ENCODE measurements at places on chromosomes 4 and X.

DNA sequence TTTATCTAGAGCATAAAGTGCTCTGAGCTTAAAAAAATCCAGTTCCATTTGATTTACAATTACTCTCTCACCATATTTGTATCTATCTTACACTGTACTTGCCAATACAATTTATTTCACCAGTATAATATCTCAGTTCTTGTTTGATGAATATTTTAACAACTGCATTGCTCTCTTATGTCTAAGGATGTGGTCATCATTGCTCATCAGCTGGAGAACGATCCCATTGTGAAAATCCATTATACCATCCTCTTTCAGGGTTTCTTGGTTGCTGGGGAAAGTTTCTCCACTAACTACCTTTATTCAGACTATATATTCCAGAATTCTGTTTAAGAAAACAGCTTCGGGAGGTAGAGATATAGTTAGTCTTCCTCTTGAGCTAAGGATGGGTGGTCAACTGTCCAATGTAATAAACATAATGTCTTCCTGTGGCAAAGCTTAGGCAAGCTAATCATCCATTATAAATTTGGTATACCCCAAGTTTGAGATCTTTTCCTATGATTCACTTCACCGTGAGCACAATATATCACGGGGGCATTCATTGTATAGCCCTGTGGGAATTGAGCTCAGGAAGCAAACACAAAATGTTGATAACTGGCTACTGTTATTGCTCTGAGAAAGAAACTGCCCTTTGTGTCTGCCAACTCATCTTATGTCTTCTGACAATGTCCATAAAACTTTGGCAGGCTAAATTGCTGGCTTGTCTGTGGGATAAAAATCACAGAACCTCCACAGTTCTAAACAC is 2361.9 kb downstream of the ARAP2 start:
- DNase-seq, result no peak

GRCh38 chrX:79721234-79721633 is 293.3 kb upstream of the TBX22 start:
- no peak for DNase-seq

- no peak for DNase-seq
Observed at GRCh38 chr4:71334465-71334882, 4.3 kb upstream of the SLC4A4 start.

DNA sequence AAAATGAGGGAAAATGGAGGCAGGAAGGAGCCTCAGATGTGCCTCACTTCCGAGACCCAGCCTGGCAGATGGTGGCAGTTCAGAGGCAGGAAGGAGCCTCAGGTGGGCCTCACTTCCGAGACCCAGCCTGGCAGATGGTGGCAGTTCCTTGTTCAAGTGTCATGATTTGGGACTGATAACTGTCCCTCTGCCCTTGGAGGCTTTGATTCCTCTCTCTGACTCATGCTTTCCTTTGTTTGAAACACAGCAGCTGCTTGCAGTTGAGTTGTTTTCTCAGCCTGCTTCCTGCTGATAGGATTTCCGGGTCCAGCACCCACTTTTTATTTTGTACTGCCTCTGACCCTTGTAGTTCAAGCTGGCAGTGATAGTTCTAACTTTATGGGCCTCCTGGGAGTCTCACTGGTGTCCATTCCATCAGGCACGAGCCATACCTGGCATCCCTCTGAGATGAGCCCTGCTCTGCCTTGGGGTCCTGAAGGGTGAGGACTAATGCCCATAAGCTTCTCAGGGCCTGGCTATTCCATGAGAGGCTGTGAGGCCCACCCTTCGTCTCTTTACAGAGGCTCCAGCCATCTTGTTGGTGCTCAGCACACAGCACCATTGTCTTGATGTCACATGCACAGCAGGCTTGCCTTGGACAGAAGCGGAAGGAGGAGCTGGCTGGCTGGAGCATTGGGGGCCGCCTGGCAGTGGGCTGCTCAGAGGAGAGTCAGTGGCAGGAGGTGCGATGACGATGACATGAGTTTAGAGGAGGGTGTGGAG is 13.0 kb downstream of the RGS12 start:
- DNase-seq, result no peak

DNA sequence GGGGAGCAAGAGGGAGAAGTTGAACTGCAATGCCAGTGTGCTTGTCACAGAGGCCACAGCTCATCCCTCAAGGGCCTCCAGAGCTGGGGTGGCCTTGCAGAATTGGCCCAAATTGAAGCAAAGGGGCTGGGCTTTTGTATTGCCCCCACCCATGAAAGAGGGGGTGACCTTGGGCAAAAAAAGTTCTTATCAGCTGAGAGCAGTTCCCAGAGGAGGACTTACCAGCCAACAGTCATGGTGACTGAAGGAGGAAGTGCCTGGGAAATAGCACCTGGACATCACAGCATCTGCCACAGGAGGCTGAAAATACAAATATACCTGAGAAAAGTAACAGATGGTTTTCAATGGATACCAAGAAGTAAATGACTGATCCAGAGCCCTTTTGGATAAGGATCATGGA is 262.4 kb downstream of the MID1IP1 start:
- DNase-seq, result no peak

DNA sequence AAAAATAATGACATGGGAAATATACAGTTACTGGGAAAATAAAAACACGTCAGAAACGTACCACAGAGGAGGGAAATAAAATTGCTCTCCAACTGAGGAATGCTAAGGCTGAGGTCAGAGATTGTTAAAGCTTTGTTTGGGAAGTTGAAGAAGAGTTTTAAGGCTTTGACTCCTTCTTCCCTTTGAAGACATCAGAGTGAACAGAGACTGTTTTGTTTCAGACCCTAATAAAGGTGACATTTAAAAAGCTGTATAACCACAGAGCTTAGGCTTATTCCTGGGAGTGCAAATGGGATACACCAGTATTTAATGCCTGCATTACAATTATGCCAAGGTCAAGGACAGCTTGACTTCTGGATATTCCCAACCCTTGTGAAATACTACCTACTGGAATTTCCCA is 102.8 kb downstream of the TRIML1 start:
- no peak for DNase-seq

DNA sequence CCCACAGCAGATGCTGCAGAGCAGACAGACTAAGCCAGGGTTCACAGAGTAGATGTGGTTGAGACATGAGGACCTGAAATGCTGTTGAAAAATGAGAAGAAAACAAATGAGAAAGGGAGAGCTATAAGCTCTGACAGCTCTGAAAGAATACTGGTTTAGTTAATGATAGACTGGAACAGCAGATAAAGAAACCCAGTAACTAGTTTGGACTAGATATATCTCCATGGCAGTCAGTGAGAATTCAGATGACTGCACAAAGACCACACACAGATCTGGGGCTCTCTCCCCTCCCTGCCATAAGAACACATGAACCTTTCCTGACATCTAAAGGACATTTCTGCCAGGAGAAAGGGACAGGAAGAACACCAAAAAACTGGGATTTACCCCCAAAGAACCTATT is 8.2 kb downstream of the NAA11 start:
- no peak for DNase-seq

GRCh38 chr4:177964693-177965168 is 522.5 kb upstream of the AGA start:
- DNase-seq, result peak; percentile 6

GRCh38 chrX:33855251-33855650 is 276.9 kb downstream of the FAM47A start:
- no peak for DNase-seq

DNA sequence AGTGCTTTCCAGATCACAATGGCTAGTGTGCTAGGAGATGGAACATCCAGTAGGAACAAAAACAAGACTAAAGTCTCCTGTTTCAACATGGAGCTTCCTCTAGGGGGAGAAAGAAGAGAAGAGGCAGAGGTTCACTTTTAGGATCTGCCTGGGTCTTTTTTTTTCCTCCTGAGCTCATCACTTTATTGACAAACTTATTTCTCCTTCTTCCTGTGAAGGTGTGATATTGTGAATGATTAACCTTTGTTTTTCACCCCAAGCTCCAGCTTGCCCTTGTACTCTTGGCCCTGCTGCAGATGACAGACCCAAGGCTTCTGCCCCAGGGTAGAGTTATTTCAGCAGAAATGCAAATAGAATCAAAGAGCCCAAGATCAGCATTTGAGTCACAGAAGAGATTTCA is 13.5 kb downstream of the PAGE4 start:
- no peak for DNase-seq

GRCh38 chrX:100445593-100445992 is 35.5 kb upstream of the PCDH19 start:
- no peak for DNase-seq

DNA sequence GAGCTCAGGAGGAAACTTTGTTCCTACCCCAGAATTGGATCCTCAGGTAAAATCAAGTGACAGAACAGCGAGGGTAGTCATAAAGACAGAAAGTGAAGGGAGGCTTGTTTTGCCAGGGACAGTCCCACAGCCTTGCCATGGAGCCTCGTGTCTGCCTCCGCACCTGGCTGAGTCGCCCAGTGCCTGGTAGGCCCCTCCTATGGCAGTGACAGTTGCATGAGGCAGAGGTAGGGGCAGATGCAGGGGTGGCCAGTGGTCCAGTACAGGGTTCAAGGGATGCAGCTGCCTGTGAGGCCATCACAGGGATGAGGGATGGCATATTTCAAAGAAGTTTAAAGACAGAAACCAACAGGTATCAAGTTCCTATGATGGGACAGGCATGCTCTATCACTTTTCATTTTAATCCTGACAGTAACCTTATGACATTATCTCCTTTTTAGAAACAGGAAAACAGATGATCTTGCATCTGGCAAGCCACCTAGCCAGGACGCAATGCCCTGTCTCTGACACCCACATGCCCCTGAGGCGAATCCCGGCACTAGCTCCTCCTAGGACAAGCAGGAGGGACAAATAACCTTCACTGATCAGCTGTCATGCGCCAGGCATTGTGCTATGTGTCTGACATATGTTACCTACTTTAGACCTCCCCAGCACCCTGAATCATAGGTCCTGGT is 127.4 kb upstream of the ENPP6 start:
- no peak for DNase-seq

- DNase-seq, result no peak
Observed at GRCh38 chr4:33941854-33942253, 2302.5 kb downstream of the ARAP2 start.

GRCh38 chrX:129599499-129599898 is 55.3 kb downstream of the APLN start:
- DNase-seq, result no peak

DNA sequence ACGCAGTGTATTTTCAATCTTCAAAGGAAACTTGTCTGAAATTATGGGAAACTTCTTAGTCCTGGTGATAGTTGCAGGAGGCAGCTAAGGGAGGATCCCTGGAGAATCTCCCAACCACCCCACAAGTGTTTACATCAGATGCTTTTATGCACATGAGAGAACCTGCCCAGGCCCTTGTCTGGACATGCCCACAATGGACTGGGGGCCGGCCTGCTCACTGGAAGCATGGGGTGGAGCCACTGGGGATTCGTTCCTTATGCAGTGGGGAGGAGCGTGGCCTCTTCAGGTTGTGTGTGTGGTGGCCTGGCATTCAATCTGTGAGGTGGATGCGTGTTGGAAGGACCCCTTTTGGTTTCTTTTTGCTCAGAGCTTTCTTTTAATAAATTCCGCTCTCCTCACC is 398.7 kb upstream of the PPP1R2C start:
- DNase-seq, result no peak

DNA sequence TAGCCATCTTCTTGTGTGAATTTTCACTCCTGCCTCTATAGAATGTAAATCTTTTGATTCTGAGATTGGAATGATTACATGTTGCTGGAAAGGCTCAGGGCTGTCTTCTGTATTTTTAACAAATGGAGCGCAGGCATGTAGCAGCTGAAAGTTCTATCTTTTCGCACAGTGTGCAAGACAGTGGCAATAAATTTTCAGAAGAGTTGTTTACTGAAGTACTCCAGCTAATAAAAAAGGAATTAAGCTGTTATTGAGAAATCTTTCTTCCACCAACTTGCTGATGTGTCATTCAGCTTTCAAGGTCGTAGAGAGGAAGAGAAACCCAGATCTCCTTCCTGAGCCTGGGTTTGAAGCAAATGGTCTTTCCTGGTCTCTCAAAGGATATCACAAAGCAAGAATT is 122.0 kb upstream of the PUDP start:
- no peak for DNase-seq

DNA sequence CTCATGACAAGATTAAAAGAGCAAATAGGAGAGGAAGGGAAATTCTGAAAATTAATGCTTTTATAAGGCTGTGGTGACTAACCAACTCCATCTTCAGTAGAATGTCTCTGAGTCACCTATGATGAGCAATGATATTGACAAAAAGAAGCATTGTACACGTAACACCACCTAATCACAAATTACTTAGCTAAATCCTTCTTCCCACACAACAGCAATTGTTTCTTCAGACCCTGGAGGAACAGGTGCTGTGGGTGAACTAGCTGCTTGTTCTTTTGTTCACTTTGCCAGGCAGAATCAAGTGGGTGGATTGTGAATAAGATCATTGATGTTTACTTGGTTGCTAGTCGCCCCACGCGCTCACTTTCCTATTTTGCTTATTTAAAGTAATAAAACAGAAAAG is 315.5 kb downstream of the CAMK2D start:
- no peak for DNase-seq

DNA sequence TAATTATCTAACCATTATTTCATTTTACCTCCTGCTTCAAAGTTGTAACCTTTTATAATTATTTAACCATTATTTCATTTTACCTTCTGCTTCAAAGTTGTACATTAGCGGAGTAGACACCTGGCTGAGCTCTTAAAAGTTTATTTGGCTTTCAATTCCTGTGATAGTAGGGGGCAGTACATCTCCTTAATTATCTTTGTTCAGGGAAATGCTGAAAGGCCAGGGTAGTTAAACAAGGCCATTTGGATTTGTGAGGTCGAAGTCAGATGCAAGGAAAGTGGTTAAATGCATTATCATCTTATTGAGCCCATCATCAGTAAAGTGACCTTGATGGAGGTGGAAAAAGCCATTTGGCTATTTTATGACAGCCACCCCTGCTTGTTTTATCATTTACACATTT is 210.6 kb downstream of the TENM3 start:
- no peak for DNase-seq

DNA sequence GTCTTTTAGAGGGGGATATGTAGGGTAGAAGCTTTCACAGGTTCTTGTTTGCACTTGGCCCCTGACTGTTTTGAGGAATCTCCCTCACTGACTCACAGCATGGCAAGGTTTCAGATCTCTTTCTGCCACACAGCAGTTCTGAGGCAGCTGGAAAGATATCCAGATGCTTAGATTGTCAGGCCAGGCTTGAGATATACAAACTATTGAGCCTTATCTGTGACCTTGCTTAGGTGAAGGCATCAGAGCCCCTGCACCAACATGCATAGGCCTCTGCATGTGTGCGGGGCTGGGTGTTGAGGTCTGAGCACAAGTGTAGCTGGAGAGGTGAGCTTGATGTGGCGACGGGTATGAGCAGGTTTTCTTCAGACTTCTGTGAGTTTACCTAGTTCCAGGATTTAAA is 80.9 kb upstream of the MSANTD1 start:
- DNase-seq, result no peak

DNA sequence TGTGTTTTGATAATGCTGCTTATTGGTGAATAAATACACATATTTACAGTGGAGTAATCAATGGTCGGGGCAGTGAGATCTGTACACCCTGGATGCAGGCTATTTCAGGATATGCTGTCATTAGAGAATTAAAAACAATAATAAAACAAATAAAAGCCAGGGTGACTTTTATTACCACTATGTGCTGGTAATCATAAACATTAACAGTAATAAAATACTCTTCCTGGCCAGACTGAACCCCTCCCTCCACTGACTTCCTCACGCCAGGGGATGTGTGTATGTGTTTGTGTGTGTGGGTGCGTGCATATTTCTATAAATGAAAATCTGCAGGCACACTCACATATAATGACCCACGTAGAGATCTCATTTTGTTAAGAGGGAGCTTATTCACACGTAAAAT is 98.0 kb upstream of the MAP9 start:
- no peak for DNase-seq

- no peak for DNase-seq
Observed at GRCh38 chr4:43992552-43992951, 456.1 kb downstream of the KCTD8 start.

Data from HTR-8/SVneo (cell line).